Osteocyte (in vitro differentiated cells): ENCODE measurements at places on chromosomes 7 and 10.

DNA sequence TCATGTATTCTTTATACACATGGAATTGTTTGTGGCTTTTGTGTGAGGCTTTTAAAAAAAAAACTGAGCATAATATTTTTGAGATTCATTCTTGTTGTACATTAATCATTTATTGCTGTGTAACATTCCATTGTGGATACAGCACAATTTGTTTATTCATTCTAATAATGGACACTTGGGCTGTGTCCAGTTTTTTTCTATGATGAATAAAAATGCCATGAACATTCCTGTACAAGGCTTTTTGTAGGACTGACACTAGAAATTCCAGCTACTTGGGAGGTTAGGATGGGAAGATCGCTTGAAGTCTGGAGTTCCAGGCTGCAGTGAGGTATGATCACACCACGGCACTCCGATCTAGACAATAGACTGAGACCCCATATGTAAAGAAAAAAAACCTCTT is 254.3 kb upstream of the CACNA2D1 start:
- no peak for DNase-seq

DNA sequence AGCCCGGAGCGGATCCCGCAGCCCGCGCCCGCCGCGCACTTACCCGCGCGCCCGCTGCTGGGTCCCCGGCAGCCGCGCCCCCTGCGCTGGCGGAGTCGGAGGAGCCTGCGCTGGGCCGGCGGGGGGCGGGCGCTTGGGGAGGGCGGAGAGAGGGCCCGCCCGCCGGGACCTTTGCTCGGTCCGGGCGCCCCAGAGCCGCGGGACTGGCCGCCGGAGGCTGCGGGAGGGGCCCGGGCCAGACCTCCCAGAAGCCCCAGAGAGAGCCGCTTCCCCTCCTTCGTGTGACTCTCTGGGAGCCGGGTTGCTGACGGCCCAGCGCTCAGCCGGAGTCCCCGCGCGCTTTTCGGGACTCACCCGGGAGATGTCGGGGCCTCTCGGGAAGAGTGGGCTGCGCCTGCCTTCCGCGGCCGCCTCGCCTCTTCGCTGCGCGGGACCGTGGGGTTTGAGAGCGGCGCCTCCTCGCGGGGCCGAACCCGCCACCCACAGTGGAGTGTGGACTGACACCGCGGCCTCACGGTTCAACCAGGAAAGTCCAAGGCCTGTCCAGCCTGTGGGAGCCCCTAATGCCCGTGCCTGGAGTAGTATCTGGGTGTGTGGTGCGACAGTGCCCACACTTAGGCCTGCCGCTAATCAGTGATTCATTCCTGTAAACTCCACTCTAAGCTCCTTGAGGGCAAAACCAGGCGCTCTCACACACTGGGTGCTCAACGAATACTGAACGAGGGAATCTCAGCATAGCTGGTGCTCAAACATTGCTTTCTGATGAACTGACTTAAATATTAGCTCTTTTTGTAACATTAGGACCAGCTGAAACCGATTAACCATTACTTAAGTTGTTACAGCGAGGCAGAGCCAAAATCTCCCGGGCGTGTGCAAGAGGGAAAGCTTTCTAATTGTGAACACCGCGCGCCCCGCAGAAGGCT is at the start of gene GSDME:
Gene GSDME (minus strand): TSS at position 112 of the 923 bp plus-strand sequence. CDS start 7,690 bp downstream, outside the sequence.
- DNase-seq, result no peak

DNA sequence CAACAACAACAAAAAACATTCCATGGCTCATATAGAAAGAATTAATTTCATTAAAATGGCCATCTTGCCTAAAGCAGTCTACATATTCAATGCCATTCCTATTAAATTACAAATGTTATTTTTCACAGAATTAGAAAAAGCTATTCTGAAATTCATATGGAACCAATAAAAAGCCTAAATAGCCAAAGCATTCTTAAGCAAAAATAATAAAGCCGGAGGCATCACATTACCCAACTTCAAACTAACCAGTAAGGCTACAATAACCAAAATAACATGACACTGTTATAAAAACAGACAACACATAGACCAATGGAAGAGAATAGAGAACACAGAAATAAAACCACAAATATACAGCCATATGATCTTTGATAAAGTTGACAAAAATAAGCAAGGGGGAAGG is 330.4 kb downstream of the KIF20B start:
- no peak for DNase-seq

GRCh38 chr7:137026176-137026500 is 157.7 kb downstream of the CHRM2 start:
- no peak for DNase-seq

- no peak for DNase-seq
Observed at GRCh38 chr7:157280216-157280841, 56.5 kb upstream of the DNAJB6 start.

DNA sequence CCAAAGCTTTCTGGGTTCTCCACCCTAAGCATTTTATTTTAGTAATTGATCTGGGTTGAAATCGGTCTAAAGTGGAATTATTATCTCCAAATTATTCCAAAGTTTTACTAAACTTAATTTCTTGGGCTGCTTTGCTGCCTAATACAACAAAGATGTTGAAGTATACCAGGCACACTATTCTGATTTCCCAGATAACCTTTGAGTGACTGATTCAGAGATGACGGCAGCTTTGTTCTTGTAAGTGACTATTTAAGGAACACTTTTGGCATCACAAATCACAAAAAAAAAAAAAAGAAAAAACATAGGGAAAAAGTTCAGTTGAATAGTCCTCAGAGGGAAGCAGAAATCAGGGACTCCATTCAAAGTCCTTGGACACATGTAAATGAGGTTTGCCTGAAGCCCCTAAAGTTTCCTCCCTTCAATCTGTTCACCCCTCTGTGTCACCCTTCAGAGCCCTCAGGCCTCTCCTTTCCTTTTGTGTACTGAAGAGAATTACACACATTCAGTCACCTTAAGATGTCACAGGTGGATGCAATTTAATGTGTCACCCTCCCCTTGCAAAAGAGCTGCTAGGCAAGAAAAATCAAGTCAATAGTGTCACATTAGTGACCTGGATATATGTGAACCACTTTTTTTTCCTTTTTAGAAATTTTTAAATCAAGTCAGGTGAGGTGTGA is 81.5 kb downstream of the RTKN2 start:
- DNase-seq, result no peak

- DNase-seq, result no peak
Observed at GRCh38 chr10:97768322-97769315, 3.2 kb downstream of the SFRP5 start.

GRCh38 chr7:77479536-77480088 is 57.5 kb upstream of the PTPN12 start:
- DNase-seq, result no peak

DNA sequence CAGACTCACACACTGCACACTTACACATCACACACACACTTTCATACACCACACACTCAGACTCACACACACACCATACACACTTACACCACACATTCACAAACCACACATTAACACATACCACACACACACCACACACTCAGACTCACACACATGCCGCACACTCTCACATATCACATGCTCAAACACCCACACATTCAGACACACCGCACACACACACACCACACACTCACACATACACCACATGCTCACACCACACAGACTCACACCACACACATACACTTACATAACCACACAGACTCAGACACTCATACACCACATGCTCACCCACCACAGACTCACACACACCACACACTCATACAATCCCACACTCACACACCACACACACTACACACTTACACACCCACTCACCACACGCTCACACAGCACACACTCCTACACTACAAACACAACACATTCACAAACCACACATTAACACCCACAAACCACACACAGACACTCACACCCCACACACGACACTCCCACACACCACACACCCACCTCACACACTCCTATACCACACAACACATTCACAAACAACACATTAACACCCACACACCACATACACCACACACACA is 125.4 kb downstream of the EVX1 start:
- no peak for DNase-seq

- no peak for DNase-seq
Observed at GRCh38 chr10:128042131-128042610, 84.1 kb downstream of the MKI67 start.

DNA sequence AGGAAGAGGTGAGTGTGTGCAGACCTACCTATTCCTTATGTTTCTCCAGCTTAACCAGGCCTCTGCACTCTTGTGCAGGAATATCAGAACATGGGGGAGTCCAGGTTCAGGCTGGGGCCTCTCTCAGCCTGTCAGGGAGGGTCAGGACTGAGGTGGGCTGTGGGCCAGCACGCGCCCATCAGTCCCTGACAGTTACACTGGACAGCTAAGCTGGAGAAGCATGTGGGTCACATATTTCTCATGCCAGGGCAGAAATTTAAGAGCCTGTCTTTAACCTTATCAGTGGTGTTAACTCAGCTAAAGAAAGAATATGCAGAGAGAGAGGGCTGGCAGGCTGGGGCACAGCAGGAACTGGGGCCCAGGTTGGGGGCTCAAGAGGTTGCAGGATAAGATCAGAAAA is 8.7 kb upstream of the POLD2 start:
- no peak for DNase-seq

DNA sequence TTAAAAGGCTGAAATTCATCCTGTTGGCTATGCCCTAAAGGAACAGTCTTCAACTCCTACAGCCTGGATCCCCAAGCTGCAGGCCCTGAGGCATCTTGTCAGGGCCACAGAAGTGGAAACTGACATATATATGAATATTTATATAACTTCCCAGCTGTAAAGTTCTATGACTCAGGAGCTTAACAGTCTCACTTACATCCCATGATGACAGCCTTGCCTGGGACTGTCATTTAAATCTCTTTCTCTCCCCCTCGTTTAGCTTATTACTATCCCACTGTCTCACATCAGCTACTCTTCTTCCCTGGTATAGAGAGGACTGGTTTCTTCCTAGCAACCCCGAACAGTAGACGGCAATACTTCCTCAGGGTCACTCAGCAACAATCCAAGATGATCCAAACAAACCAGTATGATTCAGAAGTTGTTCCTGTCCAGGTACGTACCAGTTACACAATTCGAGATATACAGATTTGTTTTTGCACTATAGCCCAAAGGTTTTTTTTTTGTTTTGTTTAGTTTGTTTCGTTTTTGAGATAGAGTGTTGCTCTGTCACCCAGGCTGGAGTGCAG is 22.7 kb downstream of the KIAA1549 start:
- no peak for DNase-seq

DNA sequence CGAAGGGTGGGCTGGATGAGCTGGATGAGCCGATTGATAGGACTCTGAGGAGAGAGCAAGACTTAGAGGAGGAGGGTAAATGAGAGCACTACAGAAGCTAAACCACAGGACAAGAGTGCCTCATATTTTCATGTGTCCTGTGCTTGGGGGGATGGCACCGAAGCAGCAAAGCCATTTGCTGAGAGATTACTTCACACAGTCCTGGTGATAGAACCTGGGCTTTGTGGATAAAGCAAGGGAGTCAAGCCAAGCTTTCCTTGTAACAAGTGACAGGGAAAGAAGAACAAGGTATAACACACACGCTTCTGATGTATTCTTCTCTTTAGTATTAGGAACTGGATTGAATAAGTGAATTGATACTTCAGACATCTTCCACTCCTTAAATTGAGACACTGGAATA is 253.7 kb downstream of the ANKRD7 start:
- no peak for DNase-seq

- DNase-seq, result no peak
Observed at GRCh38 chr7:46220066-46220630, 299.1 kb upstream of the IGFBP3 start.
